ENCODE measurements at places on chromosomes 12 and 14.

GRCh38 chr12:55797068-55797467, 20.5 kb downstream of the SARNP start:
- peak; percentile 50 for DNase-seq

GRCh38 chr12:130816097-130816496, 23.0 kb downstream of the STX2 start:
- DNase-seq = no peak

DNA sequence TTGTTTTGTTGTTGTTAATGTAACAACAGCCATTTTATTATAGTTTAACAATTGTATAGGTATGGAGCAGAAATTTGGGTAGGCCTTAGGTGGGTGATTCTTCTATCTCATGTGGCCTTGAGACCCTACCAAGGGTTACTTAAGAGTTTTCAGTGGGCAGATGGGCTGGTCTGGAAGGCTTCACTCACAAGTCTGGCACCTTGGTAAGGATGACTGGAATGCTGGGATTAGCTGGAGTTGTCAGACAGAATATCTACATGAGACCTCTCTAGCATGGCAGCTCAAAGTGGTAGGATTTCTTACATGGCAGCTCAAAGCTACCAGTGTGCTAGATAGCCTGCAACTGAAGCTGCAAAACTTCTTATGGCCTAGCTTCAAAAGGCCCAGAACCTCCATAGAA, 2.2 kb upstream of the MARS1 start:
- DNase-seq = no peak

- no peak for DNase-seq
Observed at GRCh38 chr12:123951467-123951866, 21.2 kb downstream of the CCDC92 start.

DNA sequence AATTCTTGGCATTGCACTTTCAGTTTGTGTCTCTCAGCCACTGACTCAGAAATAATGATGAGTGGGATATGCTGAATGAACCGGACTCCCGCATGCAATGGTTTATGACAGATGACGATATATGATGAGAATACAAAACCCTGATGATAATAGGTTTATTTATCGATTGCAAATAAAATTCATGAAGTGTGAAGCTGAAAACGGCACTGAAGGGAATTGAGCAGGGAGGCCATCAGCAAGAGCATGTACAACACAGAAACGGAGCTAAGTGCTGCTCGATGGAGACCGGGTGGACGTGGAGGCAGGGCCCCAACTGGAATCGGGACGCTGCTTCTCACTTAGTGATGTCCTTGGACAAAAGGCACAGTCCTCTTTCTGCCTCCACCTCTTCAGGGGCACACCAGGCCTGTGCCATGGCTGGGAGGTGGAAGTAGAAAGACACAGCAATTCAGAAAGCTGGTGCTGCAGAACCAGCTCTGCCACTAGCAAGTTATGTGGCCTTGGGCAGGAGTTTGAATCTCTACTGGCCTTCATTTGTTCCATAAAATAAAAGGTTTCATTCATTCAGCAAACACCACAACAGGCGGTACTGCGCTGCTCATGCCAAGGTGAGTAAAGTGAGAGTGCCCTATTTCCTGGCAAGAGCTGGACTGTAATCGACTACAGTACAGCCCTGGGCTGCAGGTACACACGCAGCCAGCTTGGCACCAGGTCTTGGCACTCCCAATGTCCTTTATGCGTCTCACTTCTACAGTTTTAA, 117.0 kb downstream of the EGLN3 start:
- DNase-seq = no peak

GRCh38 chr12:52232674-52233461, at the start of gene KRT7:
TSS of gene KRT7 (plus strand) at chr12:52233243. CDS start at chr12:52233297, 54 bp downstream.
- peak; percentile 63 for DNase-seq

DNA sequence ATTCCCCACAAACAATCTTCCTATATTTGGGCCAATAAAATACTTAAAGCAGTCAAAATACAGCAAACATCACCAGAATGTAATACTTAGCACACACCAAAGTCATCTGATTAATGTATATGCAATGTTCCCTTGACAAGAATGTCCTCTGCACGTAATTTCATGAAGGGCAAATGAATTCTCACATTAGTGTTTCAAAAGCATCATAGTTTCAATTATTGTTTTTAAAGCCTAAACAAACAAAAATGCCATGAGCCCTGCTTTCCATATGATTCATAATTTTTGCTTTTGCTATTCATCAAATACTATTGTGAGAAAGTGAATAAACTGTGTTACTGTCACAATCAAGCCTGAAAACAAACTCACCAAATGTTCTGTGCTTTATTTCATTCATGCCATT, 156.0 kb downstream of the EPS8 start:
- peak; percentile 49 for DNase-seq

DNA sequence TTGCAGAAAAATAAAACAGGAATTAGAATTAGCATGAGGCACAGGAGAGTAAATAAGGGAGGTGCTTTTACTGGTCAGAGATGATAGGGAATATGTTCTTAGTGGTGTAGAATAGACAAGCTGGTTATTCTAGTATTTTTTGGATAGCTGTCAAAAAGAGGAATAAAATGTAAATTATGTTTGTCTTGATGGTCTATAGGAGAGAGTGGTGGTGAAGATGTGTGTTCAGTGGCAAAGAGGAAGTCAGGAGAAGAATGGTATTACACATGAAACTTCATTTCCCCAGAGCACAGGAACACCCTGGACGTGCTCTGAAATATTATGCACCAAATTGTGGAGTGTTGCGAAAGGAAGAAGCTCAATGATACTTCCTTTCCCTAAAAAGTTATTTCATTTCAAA, 27.8 kb downstream of the MUCL1 start:
- no peak for DNase-seq

- DNase-seq = peak; percentile 63
Observed at GRCh38 chr14:54329082-54329695, 67.6 kb upstream of the CDKN3 start.

DNA sequence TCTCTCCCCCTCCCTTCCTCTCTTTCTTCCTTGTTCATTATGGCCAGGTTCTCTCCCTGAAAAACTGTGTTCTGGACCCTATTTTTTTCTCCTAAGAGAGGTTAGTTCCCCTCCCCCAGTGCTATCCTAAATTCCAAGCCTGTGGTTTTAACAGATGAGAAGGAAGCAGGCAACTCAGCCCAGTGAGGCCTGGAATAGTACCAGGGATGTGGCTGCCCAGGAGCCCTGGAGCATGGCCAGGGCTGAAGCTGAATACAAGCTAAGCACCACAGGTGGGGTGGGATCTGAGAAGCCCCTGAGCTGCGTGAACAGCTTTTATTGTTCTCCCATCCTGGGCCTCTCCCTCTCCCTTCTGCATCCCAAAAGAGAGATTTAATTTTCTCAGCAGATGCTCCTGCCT, 1581.3 kb upstream of the TMEM132C start:
- DNase-seq = no peak

- DNase-seq = peak; percentile 36
Observed at GRCh38 chr12:4137015-4137414, 136.5 kb upstream of the CCND2 start.

GRCh38 chr12:104740668-104741067, 217.4 kb downstream of the SLC41A2 start:
- DNase-seq = no peak

DNA sequence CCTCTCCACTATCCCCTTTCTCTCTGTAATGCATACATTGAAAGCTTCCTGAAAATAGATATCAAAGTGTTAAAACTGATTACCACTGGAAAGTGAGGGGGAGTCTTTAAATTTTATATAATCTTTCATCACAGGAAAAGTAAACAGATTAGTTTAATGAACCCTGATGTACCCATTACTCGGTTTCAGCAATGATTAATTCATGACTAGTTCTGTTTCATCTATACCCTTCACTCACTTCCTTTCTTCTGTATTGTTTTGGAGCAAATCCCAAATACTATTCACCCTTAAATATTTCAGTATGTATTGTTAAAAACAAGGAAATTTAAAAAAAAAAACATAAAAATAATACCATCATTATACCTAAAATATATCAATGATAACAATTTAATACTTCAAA, 67.3 kb upstream of the TMCC3 start:
- DNase-seq = no peak

Data from fibroblast of skin of right biceps (primary cell).